ENCODE measurements at places on chromosomes 1 and 21.

GRCh38 chr1:159867664-159868026, 5.2 kb upstream of the VSIG8 start:
- DNase-seq, result peak; percentile 40

GRCh38 chr1:200265881-200266280, 144.0 kb downstream of the ZNF281 start:
- DNase-seq, result no peak

- no peak for DNase-seq
Measured at GRCh38 chr1:228508840-228509415, 21.7 kb downstream of the RNF187 start.

- peak; percentile 95 for DNase-seq
Measured at GRCh38 chr1:3772027-3772714, 378 bp upstream of the SMIM1 start.

DNA sequence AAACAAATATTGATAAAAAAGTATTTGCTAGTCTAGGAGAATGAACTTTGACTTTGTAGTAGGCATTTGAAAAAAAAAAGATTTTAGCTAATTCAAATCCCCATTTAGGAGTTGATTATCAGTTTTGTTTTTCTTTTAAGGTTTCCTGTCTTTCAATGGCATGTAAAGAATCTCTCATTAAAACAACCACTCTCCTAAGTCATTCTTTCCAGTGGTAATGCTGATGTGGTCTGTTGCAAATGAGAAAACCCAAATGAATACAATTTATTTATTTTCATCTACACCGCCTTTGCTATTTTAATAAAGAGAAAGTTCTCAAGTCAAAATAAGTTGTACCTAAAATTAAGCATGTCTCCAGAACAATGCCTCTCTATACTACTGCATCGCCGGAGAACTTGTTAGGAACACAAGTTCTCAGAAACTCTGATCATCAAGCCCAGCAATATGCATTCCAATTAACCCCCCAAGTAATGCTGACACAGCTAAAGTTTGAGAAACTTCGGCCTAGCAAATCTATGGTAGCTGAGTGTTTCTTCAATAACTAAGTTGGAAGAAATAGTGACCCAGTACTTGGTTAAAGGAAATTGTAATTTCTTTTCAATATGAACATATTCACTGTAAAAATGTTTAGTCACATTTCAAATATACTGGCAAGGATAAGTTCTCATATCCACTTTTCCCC, 255.1 kb downstream of the PTPRC start:
- no peak for DNase-seq

GRCh38 chr21:24115141-24115540, 1492.1 kb downstream of the MRPL39 start:
- DNase-seq, result no peak

DNA sequence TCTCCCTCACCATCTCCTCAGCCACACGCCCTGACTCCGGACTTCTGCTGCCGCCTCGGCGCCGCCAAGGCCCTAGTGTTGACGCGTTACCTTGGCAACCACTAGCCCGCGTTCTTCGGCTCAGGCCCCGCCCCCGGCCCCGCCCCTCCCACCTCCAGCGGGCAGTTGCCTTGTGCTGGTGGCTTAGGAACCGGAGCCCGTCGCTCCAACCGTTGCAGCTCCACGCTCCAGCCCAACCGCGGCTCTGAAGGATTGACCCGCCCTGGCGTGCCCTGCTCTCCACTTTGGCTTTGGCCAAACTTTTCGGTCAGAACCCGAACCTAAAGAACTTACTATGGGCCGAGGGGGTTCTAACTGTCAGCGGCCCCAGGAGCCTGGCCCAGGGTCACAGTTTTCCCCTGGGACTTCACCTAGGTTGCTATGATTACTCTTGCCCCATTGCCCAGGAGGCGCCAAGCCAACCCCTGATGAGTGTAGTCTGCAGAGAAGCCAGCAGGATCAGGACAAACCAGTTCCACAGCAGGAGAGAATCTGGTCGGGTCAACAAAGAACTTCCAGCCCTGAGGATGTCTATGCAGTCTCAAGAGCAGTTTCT, at the start of gene CFAP45:
TSS of gene CFAP45 (minus strand) at position 80 of the 595 bp plus-strand sequence. CDS start at position 13, 67 bp downstream.
- peak; percentile 87 for DNase-seq

- DNase-seq, result no peak
Measured at GRCh38 chr1:22163564-22163963, 20.7 kb upstream of the WNT4 start.

GRCh38 chr1:8194481-8195227, 123.3 kb upstream of the SLC45A1 start:
- DNase-seq, result no peak

GRCh38 chr1:13725714-13726175, 25.8 kb downstream of the PRDM2 start:
- DNase-seq, result peak; percentile 46

DNA sequence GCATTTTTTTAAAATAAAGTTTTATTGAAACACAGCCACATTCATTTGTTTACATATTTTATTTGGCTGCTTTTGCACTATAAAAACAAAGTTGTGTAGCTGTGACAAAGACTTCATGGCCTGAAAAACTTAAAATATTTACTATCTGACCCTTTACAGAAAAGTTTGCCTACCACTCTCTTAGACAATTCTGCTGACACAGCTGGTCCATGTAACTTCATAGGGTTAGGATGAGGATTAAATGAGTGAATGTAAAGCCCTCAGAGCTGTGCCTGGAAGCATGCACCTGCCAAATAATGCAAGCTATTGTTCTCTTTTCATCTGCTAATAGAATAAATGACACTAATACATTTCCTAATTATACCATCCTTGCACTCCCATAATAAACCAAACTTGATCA, 67.7 kb downstream of the FCRL5 start:
- DNase-seq, result no peak

DNA sequence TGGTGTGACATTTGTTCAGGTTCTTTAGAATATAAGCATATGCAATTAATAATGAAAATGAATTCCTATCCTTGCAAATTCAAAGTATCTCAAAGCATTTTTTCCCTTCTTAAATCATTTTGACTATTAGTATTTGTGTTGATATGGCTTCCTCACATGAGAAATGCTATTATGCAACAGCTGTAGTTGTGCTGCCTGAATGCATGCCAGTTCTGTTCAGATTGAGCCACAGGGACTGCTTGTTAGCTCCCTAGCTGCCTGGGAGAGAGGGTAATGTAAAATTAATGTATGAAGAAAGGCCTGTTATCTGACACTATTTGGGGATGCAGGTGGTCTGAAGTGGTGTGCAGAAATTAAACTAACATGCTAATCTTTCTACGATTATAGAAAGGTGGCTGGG, 45.5 kb downstream of the CACHD1 start:
- peak; percentile 40 for DNase-seq

GRCh38 chr1:197303463-197303862, 35.4 kb downstream of the CRB1 start:
- no peak for DNase-seq

DNA sequence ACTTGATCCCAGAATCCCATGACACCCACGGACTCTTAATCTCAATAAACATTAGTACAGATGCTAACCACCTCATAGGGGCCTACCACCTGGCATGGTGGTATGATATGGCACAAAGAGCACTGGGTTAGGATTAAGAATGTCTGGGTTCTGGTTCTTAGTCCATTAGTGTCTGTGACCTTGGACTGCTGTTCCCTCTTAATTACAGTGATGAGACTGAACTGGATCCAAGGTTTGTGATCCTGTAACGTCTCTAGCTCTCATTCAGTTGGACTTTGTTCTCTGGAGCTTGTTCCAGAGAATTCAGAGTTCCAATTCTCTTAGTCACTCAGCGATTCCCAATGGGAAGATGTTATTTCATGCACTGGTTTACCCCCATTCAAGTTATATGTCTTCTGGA, 23.6 kb upstream of the PIGC start:
- no peak for DNase-seq

- DNase-seq, result no peak
Measured at GRCh38 chr1:15738416-15739113, 2.5 kb downstream of the SLC25A34 start.

- DNase-seq, result no peak
Measured at GRCh38 chr1:167330601-167331293, 110.1 kb downstream of the POU2F1 start.

DNA sequence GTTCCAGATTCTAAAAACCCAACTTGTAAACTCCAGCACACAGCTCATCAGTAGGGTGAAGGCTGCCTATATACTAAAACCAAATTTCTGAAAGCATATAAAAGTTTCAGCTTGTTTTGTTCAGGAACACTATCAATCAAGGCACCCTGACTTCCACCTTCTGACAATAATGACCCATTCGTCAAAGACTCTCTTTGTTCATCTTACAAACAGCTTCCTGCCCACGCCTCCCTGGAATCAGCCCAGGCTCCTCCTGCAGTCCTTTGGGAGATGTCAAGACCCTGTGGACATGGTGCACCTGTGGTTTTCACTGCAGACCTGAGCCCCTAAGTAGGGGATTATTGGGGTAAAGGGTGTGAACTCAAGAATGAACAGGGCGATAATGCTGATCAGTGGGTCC, 178.9 kb upstream of the CAMK1G start:
- no peak for DNase-seq

- DNase-seq, result no peak
Measured at GRCh38 chr1:245686006-245686405, 531.2 kb downstream of the KIF26B start.

DNA sequence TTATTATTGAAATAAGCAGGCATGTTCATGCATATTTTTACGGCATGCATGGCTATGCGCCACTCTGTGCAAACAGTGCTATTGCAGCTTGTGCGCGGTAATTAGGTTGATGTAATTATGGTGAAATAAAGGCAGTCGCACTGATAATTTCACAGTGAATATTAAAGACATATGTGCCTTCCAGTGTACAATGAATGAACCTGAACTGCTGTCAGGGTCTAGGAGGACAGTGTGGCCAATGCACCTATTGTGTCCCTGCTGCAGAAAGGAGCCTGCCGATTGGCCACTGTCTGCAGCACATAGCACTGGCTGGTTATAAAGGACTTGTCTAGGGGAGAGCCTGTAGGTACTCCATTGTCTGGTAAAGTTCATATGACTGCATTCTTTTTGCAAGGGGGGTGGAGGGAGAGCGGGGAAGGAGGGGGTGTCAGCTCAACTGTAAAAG, 340.4 kb downstream of the USP25 start:
- DNase-seq, result peak; percentile 38

DNA sequence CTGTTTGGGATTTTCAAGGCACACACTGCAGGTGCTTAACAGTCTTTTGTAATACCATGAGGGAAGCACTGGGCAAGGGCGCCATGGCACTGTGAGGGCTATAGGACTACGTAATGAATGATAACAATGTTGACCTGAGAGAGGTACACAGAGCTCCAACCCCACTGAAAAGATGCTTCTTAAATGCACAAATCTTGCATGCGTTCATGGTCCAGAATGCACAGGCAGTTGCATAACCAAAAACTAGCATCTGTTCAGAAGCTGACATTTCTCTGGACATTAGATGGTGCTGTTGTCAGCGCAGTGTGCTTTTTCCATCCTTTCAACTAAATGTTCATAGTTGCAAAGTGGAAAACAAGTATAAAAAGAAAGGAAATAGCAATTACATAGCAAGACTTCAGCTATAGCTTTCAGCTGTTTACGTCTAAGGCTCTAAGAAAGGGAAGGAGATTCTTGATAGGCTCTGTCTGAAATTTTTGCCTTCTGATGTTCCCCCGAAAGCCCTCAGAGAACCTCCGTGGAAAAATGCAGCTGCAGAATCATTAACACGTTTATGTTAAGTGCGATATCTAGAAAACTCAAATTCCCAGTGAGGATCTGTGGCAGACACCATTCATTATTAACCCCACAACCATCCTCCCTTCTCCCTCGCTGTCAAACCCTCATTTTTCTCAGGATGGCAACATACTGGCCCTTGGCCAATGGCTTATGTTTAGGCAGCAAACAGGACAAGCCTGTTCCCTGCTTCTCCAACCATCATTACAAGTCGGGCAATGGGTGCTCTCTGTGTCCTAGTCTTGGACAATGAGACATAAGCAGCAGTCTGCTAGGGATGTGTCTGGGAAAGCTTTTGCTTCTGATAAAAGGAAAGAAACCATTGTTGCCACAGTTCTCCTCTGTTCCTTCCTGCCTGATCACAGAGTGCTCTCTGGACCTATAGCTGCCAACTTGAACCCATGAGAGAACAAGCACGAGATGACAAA, 8.2 kb upstream of the TARBP1 start:
- DNase-seq, result peak; percentile 73

DNA sequence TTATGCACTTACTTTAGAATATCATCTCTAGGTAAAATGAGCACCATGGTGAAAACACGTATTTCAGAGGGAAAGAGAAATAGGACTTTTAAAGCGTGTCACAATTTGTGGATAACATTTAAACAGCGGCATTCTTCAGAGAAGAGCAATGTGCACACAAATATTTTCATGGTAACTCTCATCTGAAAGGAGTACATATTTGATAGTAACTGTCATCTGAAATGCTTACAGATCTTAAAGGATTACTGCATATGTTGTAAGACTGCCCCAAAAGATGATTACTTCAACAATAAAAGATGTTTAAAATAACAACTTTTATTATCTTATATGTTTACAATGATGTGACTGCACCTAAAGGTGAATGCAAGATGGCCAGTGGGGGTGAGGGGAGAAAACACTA, 408.8 kb downstream of the PLA2G4A start:
- no peak for DNase-seq

GRCh38 chr1:19255288-19255687, 3.7 kb downstream of the MRTO4 start:
- DNase-seq, result no peak

DNA sequence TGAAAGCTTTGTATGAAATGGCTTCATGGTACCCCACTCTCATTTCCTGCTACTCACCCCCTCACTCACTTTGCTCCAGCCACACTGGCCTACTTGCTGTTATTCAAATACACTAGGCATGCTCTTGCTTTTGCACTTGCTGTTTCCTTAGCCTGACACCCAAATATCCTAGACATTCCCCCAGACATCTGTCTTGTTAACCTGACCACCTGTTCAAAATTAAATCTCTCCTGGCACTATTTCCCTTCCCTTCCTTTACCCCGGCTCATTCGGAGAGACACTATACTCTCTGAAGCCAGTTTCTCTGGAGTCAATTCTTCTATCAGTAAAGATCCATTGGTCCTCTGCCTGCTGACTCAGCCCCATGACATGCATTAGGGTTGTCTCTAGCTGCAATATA, 306.0 kb upstream of the SGIP1 start:
- DNase-seq, result no peak

GRCh38 chr1:41679531-41679930, 195.0 kb upstream of the EDN2 start:
- no peak for DNase-seq

- DNase-seq, result no peak
Measured at GRCh38 chr1:31426249-31426922, 13.4 kb downstream of the SERINC2 start.

GRCh38 chr1:47934243-47934805, 62.9 kb downstream of the TRABD2B start:
- peak; percentile 67 for DNase-seq

DNA sequence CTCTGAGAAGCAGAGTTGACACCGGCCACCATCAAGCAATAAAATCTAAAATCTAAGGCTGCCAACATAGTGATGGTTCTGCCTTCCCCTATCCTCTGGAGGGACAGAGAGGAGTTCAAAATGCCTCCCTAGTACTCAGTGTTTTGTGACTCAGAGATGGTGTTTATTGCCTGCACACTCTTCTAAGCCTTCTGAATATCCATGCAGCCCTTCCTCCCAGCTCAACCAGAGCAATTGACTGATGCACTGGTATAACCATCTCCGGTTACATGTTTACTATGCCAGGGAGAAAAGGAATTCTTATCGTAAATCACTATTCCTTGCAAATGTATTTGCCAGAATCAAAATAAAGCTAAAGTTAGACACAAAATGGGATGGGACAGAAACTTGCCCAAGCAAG, 132.9 kb upstream of the RAB4A start:
- DNase-seq, result no peak

- DNase-seq, result no peak
Measured at GRCh38 chr21:38377165-38378088, 120.6 kb downstream of the KCNJ15 start.

- DNase-seq, result no peak
Measured at GRCh38 chr1:115722221-115722620, 46.3 kb downstream of the CASQ2 start.
